ENCODE measurements at places on chromosomes 2 and 18. TPM values are rescaled to one million over a fixed set of nuclear protein-coding genes. Genes with fewer than 3 reads are reported as not detected.

DNA sequence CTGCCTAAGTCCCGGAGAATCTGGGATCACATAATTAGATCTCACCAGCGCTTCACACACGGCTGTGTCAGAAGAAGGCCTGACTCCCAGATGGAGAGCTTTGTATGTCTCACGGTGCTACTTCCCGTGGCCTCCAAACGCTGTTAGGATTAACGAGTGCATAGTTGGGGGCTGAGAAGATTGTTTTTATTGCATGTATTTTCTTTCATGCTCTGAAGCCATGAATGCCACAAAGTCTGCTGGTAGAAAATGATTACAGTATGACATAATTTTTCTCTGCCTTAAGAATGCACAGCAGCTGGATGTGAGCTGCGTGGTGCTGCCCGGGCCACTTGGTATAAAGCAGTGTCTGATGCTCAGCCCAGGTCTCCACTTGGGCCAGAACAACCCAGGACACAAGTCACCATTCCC lies 166.5 kb downstream of the SEPTIN10 start:
- DNase-seq = no peak

- DNase-seq = peak; percentile 86
Measured at GRCh38 chr2:205682239-205682970, at the start of gene NRP2. TSS of gene NRP2 (plus strand) at chr2:205682501. CDS start at chr2:205683291, 790 bp downstream.

GRCh38 chr2:239324456-239324855 lies 76.4 kb downstream of the HDAC4 start:
- no peak for DNase-seq

The AGXT gene
- polyA plus RNA-seq = 0.54 TPM

The ANKRD44 gene
- polyA plus RNA-seq = 24.8 TPM

GRCh38 chr2:233012301-233012971 lies 620 bp downstream of the NGEF start:
- DNase-seq = no peak

GRCh38 chr2:113234721-113235346 lies 43.9 kb downstream of the PAX8 start:
- no peak for DNase-seq

GRCh38 chr2:88078643-88079172 lies 11.1 kb downstream of the SMYD1 start:
- DNase-seq = no peak

The IL1B gene
- polyA plus RNA-seq = 1.2 TPM

The BBS5 gene
- 10.2 TPM for polyA plus RNA-seq

- no peak for DNase-seq
Measured at GRCh38 chr2:20524412-20525040, 77.7 kb downstream of the RHOB start.

DNA sequence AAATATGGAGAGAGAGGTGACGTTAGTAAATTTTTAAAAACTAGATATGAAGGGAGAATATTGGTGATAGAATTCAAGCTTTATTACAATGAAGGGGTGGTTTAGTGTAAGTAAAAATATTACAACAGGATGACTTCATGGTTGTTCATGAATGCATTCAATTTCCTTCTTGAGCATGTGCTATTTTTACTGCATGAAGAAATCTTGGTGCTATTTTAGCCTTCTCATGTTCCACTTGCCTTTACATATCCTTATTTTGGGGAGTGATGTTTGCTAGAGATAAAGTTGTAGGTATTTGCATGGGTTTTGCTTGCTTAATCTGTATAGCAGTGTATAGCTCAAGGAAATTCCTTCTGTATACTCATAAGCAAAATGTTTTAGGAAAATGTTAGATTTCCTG lies 195.0 kb upstream of the MMADHC start:
- no peak for DNase-seq

The TTL gene
- polyA plus RNA-seq = 51.7 TPM

DNA sequence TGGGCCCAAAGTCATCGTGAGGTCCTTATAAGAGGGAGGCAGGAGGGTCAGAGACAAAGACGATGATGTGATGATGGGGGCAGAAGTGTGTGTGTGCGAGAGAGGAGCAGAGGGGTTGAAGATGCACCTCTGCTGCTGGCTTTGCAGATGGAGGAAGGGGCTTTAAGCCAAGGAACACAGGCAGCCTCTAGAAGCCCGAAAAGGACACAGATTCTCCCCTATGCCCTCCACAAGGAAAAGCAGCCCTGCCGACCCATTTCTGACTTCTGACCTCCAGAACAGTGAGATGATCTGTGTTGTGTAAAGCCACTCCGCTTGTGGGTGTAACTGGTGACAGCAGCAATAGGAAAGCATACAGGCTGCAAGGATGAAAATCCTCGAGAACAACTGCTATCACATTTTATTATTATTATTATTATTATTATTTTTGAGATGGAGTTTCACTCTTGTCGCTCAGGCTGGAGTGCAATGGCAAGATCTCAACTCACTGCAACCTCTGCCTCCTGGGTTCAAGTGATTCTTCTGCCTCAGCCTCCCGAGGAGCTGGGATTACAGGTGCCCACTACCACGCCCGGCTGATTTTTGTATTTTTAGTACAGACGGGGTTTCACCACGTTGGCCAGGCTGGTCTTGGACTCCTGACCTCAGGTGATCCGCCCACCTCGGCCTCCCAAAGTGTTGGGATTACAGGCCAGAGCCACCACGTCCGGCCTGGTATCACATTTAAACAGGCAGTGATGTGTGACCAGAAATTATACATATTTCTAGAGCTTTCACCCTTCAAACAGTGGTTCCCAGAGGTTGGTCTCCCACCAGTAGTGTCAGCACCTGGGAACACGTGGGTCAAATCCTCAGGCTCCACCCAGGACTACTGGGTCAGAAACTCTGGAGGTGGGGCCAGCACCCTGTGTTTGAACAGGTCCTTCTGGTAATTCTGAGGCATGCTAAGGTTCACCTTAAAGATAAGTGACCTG lies 170.5 kb downstream of the TGIF1 start:
- no peak for DNase-seq

- no peak for DNase-seq
Measured at GRCh38 chr2:18540872-18541271, 19.6 kb downstream of the RDH14 start.

The TSGA10 gene
- polyA plus RNA-seq = 15.7 TPM

The UPP2 gene
- 0.30 TPM for polyA plus RNA-seq

The SPP2 gene
- not detected for polyA plus RNA-seq

- no peak for DNase-seq
Measured at GRCh38 chr2:9234680-9235146, 28.1 kb downstream of the ASAP2 start.

DNA sequence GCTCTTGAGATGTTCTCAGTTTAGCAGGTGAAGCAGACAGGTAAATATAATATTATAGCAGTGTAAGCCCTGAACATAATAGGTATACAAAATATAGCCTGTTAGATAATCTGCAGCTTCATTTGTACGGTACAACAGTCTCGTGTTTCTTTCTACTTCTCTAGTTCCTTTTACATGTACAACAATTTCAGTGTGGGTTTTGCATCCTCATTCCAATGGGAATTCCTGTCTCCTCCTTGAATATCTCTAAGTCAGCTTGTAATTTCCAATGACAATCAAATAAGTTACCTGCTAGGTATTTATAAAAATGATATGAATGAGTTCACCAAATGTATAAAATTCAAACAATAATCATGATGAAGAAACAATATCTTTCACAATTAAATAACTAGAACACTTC lies 330.0 kb upstream of the RND3 start:
- DNase-seq = no peak

DNA sequence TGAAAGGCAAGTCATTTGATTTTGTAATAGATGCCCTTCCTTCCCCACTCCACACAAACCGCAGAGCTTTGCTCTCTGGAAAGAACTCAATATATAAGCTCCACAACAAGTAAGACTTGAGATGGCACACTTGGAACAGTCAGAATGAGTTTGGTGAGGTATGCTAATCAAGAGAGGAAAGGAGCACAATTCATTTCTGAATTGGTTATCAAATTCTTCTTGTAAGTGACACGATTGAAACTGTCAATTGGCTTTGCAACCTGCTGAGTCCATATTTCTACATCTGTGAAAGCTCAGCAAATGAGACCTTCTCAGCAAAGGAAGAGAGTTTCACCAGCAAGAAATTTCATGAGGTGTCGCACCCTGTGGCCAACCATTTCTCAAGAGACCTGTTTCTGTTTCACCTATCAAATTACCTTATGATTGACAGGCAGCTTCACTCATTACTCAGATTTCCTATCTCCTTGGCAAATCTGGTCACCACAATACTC lies 19.1 kb downstream of the CTLA4 start:
- no peak for DNase-seq

DNA sequence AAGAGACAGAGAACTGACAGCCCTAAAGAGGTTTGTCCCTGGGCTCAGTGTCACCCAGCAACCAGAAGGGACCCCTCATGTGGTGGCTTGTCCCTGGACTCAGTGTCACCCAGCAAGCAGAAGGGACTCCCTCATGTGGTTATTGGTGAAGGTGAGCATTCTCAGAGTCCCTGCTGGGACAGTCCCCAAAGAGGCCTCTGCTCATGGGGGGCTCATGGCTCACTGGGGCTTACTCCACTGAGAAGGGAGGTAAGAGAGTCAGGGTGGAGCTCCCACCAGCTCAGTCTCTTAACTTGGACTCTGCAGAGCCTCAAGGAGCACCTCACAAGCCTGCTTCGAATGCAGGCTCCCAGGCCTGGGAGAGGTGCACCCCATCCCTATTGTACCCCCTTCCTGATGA lies 145.2 kb upstream of the COPS8 start:
- DNase-seq = no peak

The FAM110C gene
- 4.1 TPM for polyA plus RNA-seq

DNA sequence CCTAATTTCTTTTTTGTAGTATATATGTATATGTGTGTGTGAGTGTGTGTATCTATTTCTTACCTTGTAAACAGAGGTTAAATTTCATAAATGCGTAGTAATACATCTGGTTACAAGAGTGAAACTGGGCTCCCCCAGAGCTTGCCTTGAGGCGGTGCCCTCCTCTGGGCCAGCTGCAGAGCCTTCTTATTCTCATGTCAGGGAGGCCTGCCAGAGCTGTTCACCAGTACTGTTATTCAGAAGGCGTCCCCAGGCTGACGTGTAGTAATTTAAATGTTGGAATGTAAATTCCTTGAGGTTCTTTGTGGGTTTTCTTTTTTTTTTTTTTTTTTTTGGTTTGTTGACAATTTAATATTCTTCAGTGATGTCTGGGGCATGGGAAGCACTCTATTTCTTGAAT lies 11.2 kb downstream of the COPS8 start:
- DNase-seq = no peak

The GPR45 gene
- polyA plus RNA-seq = not detected

DNA sequence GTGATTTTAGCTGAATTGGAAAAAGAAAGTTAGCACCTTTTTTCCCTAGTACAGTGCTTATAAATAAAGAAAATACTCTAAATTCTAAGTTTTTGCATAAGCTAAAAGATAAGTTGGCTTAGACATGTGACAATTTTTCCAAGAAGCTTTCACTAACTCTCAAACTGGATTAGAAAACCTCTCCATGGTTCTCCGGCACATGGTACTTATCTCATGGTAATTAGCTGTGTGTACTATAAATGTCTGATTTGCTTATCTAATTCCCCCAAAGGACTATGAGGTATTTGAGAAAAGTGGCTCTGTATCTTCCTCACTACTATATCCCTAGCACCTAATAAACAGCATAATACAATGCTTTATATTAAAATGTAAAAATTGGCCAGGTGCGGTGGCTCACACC lies 71.1 kb downstream of the ROCK1 start:
- DNase-seq = no peak

DNA sequence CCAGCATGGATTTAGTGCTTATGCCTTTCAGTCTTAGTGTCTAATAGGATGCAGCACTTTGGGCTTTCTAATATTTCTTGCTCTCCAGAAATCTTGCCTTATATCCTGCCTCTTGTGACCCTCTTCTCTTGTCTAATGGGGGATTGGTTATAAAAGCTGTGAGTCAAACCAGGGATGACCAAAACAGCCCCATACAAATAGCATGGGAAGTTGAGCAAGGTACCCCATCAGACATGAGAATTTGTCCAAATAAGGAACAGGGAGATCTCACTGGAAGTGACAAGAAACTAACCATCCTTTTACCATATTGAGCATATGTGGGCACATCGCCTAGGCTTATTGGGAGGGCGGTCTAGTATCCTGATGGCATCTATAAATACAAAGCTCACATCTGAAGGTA lies 78.8 kb upstream of the BZW1 start:
- no peak for DNase-seq

DNA sequence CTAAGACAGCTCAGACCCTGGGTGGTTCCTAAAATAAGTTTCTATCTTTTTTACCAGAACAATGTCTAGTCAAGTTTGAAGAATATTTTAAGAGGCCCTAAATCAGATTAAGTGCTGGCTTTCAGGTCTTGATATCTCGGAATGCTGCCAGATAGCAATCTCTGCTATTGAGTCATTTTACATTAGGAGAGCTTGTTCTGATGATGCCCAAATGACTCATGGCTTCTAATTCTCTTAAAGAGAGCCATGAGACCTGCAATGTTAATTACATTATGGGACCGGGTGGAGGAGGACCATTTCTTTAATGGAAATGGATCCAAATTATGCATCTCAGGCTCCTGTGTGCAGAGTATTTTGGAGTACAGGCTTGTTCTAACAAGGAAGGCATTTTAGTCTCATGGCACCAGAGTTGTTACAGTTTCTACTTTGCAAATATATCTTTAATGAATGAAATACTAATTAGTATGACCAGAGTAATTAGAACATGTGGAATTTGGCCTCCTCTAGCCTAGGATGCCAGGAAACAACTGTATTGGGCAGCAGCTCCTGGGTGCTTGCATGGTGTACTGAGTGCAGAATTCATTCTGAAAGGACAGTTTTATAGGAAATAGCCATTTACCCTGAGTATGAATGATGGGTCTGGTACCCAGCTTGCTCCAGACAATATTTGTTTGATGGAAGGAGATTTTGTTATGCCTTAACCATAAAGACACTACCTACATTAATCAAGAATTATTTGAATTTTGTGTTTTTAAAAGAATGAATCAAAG lies 94.0 kb upstream of the SULT1C3 start:
- no peak for DNase-seq

DNA sequence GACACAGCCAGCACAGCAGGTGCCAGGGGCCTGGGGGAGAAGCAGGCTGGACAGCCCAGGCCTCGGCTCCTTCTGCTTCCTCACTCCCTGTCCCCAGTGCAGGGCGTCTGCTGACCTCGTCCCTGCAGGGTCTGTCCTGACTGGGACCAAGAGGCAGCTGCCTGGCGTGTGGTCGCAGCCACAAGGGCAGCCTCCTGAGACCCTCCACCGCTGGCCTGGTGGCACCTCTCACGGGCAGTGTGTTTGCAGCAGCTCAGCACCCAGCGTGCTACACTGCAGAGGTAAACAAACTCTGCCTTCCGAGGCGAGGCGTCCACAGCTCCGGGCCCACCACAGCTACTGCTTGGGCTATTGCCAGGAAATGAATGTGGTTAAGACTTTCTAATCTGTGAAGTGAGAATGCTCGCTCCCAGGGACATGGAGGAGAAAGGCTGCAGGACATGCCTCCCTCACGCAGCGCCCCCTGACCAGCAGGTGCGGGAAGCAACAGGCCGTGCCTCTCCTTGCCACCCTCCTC lies 46.1 kb upstream of the HPCAL1 start:
- DNase-seq = no peak

The CACNB4 gene
- 9.3 TPM for polyA plus RNA-seq
